Activated CD8-positive, alpha-beta memory T cell treated with anti-CD3 and anti-CD28 coated beads for 4 hours (primary cell): ENCODE measurements at places on chromosomes 2 and 18.
A peak's percentile ranks its signal among the peaks of the same experiment; 100 is the strongest.

- DNase-seq: no peak
These were observed 19.6 kb downstream of the CUL3 start for GRCh38 chr2:224565452-224566035.

DNA sequence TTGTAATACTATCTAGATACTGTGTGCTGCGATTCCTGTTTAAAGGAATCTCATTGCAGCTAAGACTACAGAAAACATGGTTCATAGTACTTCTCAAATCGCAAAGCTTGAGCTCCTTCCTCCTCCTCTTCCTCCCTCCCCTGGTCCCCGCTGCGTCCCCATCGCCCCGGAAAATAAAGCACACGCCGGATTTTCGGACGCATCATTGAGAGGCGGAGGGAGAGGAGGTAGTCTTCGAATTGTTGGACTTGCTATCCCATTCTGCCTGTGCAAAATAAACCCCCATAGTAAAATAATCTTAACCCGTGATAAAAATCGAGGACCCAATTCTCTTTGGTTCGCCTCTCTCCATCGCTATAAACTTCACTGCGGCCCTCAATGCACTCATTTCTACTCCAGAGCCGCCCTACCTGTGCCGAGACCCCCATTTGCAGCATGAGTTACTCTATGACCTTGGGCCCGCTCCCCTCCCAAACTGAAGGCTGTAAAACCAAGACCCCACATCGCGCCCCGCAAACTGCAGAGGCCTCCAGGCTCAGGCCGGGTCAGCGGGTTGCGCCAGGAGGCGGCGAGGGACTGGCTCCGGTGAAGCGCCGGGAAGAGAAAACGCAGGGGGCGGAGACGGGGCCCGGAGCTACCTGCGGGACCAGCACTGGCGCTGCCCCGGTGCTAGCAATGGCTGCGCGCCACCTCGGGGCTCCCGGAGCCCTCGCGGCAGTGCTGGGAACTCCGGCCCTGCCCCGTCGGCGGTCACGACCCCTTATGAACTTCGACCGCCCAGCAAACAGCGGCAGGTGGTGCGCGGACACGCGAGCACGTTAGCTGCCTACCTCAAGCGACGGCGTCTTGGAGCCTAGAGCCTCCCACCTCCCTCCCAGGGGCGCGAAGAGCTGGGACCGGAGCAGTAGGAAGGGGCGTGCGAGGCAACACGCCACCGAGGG, 649 bp downstream of the ESCO1 start:
- DNase-seq: peak; percentile 27

DNA sequence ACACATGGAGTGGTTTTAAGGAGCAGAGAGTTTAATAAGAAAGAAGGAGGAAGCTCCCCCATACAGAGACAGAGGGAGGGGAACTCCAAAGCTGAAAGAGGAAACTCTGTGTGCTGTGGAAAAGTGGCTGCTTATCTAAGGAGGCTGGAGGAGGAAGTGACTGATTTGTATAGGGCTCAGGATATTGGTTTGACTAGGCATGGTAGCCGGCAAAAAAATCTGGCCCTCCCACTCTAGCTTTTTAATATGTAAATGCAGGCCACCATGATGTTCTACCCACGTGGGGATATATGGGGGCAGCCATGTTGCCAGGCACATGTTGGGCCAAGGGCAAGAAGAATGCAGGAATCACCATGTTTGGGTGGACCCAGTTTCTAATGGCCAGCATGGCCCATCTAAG, 64.3 kb downstream of the HNMT start:
- no peak for DNase-seq

DNA sequence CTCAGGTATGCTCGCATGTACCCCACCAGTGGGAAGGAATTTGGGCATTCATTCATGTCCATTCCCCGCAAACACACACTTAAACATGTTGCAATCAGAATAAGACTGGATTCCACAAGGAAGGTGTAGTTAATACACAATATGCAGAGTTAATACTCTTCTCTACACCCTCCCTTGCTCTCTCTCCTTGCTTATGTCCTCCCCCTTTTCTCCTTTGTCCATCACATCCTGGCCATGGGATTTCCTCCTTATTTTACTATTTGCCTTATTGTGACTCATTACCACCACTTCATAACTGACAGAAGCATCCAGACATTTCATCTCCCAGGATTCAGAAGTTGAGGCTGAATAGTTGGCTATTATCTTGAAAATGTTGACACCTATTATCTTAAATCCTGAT, 473.8 kb upstream of the SPHKAP start:
- no peak for DNase-seq

DNA sequence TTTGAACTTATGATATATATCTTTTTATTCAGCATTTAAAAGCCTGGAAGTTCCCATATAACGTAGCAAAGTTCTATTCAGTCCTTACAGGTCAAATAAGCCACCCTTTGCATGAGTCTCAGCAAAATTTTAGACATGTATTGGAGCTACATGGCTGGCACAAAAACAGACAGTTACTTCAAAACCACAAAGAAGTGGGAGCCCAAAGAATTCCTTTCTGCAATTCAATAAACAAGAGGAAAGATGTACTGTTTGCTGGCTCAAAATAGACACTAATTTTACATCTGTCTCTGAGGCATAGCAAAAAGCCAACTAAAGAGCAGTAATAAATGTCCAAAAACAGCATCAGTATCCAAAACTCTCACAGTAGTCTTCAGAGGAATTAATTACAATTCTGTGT, 87.0 kb downstream of the ZEB2 start:
- no peak for DNase-seq

DNA sequence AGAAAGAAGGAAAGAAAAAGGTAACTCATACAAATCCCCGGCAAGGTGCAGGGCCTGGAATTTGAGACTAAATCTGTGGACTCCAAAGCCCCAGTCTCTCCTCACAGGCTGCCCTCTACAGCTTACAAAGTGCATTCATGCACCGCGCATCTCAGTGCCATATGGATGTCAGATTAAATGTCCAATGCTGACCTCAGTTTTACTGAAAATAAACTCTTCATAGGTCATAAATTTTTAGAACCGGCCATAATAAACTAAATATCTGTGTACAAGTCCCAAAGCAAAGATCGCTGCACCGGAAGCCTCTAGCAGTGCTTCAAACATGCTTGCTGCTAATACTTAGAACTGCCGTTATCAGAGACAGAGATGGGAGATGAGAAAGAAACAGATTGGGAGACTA, 17.7 kb downstream of the ST6GAL2 start:
- no peak for DNase-seq

DNA sequence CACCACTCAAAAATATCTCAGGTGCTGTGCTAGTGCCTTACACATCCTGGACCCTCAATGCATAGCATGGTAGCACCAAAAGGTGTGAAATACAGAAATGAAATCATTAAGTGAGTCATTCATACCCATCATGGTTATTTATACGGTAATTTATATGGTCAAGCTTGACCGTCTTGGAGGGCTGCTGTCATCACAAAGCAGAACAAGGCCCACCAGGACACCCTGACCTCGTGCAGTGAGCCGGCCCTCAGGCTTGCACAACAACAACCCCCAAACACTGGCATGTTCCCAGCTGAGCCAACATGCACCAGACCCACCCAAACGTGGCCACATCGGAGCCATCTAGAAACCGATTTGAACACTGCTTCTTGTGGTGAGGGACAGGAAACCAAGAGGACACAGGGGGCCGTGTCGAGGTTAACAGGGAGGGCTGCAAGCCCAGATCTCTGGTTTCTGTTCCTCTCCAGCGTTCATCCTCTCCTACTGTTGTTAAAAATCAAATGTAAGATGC, 378.5 kb upstream of the ID2 start:
- peak; percentile 67 for DNase-seq

GRCh38 chr18:10231220-10231619, 223.2 kb upstream of the APCDD1 start:
- DNase-seq: no peak

GRCh38 chr2:103268841-103269498, 507.1 kb downstream of the TMEM182 start:
- DNase-seq: no peak

DNA sequence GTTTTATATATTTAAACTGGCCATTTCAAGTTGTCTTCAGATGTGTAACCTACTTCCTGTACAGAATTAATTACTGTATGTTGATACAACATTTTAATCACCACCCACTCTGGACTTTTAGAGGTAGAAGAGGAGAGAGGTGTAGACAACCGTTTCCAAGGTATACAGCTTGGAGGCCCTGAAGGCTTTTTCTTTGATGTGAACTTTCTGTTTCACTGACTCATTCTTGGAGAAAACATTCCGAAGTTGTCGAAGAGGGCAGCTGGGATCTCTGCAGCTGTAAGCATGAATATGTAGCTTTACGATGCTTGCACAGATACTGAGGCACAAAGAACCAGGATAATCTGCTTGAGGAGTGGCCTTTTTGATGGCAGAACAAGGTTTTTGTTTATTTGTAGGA, 137.0 kb downstream of the NCKAP5 start:
- DNase-seq: no peak

GRCh38 chr18:907885-908757, 3.5 kb downstream of the ADCYAP1 start:
- DNase-seq: no peak

DNA sequence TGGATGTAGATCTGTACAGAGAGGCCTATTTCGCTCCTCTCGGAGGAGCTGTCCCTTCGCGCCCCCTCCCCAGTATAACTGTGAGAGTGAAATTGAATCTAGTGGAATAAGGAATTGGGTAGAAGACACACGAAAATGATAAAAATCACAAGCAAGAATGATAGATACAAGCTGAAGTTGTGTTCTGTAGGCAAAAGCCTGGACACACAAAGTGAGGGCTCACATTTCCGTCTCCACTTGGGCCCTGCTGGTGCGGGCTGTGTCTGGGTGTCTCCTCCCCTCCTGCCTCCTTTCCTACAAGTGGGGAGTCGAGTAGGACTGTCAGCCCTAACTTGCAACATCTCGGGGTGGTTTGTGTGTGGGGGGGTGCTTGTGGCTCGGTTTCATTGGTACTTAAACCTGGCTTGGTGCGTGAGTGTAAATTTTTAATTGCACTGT, 457 bp upstream of the SP9 start:
- DNase-seq: no peak

DNA sequence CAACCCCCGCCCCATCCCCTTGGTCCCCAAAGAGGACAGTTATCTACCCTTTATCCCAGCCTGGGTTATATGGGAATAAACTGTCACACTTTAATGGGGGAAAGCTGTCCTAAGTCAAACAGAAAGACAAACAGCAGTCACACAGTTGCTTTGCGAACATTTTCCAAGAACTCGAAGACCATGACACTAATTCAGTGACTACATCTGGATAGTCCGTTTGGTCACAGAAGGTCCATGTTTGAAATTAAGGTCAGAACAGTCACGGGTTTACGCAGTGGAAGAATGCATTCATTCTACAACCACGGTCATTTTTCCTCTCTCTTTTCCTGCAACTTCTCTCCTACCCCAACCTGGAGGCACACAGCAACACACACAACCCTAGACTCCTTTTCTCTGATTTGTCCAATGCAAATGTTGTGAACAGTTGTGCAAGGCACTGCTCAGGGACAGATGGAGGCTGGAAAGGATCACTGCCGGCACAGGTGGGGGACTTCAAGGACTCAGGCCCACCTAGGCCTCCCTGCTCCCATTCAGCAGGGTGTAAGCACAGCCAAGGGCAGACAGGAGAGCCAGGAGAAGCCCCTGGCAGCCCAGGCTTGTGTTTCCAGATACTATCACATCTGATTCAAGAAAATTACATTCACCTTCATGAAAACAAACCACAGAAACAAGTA, 39.9 kb downstream of the ZNF516 start:
- no peak for DNase-seq

DNA sequence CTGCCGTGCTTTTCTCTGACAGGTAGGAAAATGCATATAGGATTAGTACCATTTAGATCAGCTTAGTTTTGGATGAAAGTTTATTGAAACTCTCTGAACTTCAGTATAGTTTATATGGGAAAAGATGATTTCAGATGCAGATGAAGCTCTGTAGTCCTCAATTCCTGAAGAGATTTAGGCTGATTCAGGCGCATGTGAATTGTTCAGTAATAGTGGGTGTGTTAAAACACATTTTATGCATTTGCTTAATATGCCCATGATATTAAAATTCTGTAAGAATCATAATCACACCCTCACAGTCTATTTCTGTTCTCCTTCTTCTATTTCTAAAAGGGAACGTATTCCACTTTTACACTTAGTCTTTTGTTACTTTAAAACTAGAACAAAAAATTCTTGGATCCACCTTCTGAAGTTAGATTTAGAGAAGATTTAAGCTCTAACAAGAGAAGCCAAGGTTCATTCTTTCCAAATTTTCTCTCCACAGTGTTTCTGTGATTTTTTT, 44.5 kb upstream of the FAM237A start:
- DNase-seq: no peak

- no peak for DNase-seq
These were observed 124.8 kb downstream of the PHLPP1 start for GRCh38 chr18:62839874-62840713.

GRCh38 chr2:80102026-80102425, 202.5 kb downstream of the LRRTM1 start:
- no peak for DNase-seq

DNA sequence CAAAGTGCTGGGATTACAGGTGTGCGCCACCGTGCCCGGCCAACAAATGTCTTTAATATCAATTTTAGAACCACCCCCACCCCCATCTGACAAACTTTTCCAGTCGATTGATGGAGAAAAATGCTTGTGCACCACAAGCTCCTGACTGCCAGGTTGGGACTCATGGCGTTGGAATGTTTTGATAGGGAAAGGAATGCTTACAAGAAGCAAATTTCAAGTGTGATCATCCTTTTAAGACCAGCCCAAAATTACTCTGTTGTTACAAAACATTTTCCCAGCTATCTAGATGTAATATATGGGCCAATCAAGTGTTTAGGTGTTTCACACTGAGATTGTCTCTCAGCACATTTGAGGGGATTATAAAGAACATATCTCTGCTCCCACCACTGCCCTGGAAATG, 45.2 kb downstream of the UBXN4 start:
- DNase-seq: no peak

DNA sequence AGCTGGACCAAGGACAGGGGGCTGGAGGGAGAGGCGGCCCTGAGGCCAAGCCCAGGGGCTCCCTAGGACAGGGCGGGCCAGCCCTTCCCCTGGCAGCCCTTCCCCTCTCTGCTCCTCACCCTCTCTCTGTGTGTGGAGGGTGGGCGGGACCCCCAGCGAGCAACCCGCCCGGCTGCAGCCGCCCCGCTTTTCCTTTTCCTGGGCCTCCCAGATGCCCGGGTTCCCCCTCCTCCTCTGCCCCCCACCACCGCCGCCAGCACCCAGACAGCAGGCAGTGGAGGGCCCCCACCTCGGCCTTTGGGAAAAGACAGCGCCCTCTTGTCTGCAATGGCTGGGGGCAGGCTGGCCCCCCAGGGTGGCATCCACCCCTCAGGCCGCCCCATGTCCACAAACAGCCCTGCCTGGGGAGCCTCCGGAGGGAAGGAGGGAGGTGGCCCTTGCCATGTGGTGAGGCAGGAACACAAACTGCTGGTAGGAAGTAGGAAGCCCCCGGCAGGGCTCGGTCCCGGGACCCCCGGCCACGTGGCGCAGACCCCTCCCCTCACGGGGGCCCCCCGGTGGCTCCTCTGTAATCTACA, 135.1 kb upstream of the CTDP1 start:
- DNase-seq: no peak
